IPS DF 6.9 (cell line): ENCODE measurements at places on chromosomes 12 and 14.

DNA sequence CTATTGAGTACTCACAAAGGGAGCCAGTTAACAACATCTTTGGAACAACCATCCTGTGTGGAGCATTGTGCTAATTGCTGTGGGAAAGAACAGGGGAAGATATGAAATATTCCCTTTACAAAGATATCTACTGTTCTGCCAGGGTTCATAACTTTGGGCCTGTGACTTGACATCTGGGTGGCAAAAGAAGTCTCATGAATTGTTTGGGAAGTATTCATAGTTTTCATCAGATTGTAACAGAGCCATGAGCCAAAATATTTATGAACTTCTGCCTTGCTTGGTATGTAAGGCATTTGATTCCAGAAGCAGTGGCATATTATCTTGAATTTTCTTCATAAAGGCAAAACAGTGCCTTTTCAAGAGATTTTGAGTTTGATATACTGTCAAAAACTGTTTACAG is 816.2 kb downstream of the DIO2 start:
- DNase-seq: no peak

- DNase-seq: no peak
Observed at GRCh38 chr12:65860600-65860999, 36.3 kb downstream of the HMGA2 start.

GRCh38 chr12:6038160-6038559 is 86.3 kb downstream of the VWF start:
- peak; percentile 97 for DNase-seq

GRCh38 chr12:13200841-13201240 is 4.3 kb downstream of the EMP1 start:
- no peak for DNase-seq

GRCh38 chr12:112906712-112907414 is at the start of gene OAS1:
Gene OAS1, plus strand, starts transcription at chr12:112906962. Its CDS starts 78 bp downstream, at chr12:112907040.
- DNase-seq: no peak

- no peak for DNase-seq
Observed at GRCh38 chr14:94365624-94366023, 22.8 kb downstream of the SERPINA1 start.

- no peak for DNase-seq
Observed at GRCh38 chr12:4649358-4649661, 396 bp downstream of the NDUFA9 start.

GRCh38 chr14:99155173-99156089 is 116.6 kb downstream of the BCL11B start:
- DNase-seq: no peak

DNA sequence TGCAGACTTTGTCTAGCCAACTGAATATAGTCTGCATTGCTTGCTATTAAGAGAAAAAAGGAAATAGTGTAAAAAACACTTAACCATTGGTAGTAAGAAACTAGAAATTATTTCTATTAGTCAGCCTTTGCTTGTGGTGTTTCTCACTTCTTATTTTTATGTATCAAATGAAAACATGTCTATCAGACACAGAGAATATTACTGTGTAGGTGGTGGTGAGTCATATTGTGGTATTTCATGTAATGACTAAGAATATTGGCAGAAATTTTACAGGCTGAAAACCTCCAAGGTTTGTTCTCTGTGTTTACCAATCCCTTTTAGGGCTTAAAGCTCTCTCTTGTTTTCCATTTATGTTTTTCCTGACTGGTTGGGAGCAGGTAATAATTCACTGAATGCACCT is 87.2 kb downstream of the DAAM1 start:
- DNase-seq: no peak

DNA sequence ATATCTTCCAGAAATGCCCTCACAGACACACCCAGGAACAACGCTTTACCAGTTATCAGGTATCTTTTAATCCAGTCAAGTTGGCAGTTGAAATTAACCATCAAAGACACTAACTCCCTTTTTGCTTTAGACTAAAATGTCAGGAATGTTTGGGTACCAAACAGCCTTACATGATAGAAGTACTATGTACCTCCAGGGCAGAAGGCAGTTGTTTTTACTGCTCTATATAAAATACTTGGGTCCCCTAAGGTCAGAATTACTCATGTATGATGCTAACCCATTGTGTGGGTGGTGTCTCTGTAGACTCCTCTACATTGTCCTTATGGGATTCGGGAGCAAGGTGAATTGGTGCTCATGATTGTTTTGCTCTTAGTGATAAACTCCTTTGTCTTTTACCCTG is 492.5 kb upstream of the FLRT2 start:
- no peak for DNase-seq

GRCh38 chr14:21735639-21736307 is 62.2 kb upstream of the OR4E1 start:
- no peak for DNase-seq

DNA sequence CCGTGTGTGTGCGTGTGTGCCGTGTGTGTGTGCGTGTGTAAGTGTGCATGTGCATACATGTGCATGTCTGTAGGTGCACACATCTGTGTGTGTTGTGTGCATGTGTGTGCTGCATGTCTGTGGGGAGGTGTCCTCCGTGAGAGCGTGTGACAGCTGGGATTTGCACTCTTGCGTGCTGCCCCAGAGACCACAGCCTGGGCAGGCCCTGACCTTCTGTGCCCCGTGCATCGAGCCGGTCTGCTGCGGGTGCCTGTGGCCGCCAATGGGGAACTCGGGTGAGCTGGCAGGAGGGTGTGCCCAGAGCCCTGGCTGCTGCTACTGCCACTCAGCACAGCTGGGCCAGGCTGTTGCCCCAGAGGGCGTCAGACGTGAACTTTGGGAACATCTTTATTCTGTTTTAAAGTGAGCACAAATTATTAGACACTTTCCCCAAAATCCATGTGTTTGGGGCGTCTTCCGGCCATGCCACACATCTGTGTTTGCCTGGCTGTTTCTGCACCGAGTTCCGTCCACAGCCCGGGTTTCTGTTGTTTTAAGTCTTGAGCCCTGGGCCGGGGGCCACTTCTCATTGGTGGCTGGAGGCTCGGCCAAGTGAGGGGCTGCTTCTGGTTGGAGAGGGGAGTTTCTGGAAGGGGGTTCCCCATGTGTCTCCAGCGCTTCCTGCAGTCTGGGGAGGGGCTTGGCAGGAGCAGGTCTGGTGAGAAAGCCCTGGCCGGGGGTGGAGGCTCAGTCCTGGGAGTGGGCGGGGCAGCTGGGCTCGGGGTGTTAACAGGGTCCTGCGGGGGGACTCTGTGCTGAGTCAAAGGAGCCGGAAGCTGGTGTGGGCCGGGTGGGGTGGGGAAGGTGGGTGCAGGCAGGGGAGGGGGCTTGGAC is 7.6 kb downstream of the CEP170B start:
- DNase-seq: no peak

- DNase-seq: no peak
Observed at GRCh38 chr14:105582639-105583038, 56.3 kb downstream of the TMEM121 start.

- no peak for DNase-seq
Observed at GRCh38 chr14:98140862-98141530, 1131.0 kb downstream of the BCL11B start.

GRCh38 chr14:52071675-52072074 is 2.8 kb upstream of the NID2 start:
- no peak for DNase-seq

DNA sequence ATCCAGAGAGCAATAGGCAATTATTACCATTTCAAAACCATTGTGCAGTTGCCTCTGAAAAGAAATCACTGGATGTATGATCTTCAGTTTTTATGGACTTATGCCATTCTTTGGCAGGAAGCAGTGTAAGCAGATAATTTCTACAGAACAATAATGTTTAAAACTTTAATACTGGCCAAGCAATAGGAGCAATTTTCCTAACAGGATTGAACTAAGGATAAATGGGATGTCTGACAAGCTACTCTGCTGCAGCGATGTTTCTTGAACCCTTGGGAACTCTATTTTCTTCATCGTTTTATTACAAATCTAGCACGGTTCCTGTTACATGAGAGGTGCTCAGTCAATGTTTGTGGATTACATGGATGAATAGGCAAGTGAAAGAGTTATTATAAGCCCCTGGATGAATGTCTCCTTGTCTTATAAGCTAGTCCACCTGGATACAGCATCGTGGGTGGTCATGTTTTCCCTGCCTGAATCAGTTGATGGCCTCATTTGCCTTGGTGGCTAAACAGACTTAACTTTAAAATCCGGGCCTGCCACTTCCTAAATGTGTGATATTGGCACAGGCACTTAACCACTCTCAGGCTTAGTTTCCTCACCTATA is 68.2 kb upstream of the MDM1 start:
- no peak for DNase-seq

- no peak for DNase-seq
Observed at GRCh38 chr12:56571121-56571520, 49.5 kb downstream of the RBMS2 start.

- no peak for DNase-seq
Observed at GRCh38 chr14:56581041-56581727, 1.6 kb downstream of the TMEM260 start.

DNA sequence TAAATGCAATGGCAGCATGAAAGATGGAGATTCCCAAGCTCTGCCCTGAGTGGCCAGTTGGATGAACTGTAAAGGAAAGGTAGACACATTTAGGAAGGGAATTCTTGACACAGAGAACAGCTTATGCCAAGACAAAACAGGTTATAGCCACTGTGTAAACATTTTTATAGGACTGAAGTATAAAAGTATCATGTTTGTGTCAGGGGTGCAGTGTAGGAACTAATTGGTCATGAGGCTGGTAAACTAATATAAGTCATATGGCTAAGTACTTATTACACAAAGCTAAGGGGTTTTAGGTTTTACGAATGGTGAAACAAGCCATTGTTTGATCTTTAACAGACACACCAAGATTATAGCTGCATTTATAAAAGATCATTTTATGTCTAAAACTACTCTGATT is 207.7 kb upstream of the SLC16A7 start:
- DNase-seq: no peak

DNA sequence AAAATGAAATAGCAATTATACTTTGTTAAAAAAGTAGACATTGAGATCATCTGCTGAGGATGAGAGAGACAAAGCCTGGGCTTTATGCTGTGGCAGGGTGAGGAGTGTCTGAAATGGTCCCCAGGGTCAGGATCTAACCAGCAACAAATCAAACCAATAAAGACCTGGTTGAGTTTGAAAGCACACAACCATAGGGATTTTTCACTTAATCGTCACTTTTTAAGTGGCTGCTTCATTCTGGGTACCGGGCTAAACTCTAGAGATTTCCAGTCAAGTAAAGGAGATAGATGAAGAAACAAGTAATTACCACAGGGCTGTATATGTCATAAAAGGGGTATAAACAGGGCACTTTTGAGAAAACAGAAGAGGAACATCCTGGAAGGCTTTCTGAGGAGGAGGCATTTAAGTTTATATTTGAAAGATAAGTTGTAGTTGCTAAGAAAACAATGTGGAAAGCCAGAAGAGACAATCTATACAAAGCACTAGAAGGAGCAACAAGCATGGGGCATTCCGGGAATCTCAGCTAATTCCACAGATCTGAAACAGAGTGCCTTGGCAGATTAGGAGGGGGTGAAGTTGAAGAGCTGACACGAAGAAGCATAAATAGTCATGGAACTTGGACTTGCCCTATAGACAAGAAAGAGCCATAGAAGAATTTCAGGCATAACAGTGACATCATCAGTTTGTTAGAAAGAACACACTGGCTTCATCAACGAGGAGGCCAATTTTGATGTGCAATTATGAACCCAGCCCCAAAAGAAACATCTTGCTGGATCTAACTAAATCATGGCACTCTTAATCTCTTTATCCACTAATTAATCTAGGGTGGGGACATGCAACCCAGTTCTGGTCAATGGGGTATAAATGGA is 46.9 kb upstream of the FRS2 start:
- DNase-seq: no peak

DNA sequence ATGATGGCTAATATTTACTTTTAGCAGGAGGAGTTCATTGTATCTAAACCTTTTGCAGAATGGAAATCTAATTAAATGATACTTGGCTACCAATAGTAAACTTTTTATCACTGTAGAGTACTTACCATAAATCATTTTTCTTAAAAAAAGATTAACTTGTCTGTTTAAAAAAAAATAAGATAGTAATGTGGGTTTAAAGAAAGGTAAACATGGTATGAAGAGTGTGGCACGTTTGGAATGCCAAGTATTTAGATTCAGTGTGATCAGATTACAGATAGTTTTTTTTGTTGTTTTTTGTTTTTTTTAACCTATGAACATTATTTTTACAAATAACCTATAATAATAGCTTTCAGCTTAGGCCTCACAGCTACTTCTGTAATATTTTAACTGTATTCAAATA is 25.8 kb downstream of the KTN1 start:
- no peak for DNase-seq

- no peak for DNase-seq
Observed at GRCh38 chr12:50665170-50665569, 98.7 kb upstream of the ATF1 start.

DNA sequence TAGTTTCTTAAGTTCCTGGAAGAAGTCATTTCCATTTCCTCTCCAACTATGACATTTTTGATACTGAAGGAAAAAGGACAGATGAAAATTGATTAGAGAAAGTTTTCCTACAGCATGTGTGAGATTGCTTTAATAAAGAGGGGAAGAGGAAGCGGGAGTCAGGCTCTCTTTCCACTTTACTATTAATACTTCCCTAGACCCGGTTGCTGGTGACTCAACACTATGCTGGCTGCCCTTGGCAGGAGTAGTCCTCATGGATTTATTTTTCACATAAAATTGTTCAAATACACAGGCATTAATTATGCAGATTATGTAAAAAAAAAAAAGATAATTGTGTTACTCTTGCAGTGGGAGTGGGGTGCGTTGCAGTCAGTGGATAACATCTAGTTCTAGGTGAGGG is 293.4 kb downstream of the EGLN3 start:
- DNase-seq: no peak

DNA sequence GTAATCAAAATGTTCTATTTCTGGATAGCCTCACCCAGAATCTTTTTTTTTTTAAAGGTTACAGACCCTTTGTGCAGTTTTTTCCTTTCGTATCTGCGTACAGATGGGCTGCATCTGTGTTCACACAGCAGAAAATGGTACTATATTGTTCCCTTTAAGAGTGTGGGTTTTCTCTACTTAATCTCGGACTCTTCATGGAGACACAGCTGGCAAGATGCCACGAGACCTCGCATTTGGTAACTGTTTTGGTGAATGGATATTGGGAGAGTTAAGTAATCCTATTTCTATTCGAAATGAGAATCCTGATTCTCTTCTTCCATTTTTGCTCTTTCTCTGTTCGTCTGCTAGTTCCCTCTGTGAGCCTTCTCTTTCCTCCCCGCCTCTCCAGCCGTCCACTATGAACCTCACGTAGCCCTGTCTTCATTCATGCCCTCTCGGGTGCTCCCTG is 85.7 kb downstream of the SAMD4A start:
- no peak for DNase-seq

DNA sequence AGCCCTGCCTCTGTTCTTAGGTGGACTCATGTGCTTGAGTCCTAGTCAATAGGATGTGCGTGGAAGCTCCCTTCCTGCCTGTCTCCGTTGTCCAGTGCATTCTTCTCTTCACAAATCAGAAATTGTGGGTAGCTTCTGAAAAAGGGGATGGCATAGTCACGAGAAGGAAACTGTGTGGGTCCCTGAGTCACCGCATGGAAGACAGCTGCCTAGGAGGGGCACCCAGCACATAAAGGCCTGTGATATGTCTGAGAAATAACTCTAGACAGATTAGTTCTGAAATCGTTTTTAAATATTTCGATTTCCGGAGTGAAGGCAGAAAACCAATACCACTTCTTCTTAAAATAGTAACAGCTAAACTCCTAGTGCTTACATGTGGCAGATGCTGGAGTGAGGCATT is 974.4 kb downstream of the BCL11B start:
- DNase-seq: no peak
